ENCODE measurements at places on chromosomes 3 and 15. TPM values are rescaled to one million over a fixed set of nuclear protein-coding genes. Genes with fewer than 3 reads are reported as not detected.

The BDH1 gene
- 8.8 TPM for total RNA-seq

The SENP7 gene
- total RNA-seq: 8.3 TPM

The GASK1A gene
- not detected for total RNA-seq

The GRAMD2A gene
- not detected for total RNA-seq

The PDIA5 gene
- total RNA-seq: 131 TPM

DNA sequence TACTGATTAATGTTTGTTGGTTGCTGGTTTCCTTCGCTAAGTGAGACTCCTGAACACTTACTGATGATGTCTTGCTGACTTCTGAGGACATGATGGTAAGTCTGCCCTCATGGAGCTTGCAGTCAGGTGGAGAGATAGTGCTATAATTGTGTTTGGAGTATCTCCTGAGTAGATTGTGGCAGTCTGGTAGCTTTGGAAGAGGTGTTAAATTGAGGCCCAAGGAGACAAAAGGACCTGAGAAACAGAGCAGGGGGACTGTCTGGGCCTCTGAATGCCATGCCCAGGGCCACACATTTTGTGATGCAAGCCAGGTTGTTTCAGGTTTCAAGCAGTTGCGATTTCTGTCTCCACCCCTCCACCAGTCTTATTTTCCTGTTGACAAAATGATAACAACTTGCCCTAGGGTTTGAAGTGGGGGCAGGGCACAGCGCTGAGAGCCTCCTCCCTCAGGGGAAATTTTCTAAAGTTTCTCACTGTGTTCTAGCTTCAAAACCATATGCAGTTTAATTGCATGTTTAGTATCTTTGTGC lies 16.7 kb downstream of the SMAD3 start:
- no peak for DNase-seq

DNA sequence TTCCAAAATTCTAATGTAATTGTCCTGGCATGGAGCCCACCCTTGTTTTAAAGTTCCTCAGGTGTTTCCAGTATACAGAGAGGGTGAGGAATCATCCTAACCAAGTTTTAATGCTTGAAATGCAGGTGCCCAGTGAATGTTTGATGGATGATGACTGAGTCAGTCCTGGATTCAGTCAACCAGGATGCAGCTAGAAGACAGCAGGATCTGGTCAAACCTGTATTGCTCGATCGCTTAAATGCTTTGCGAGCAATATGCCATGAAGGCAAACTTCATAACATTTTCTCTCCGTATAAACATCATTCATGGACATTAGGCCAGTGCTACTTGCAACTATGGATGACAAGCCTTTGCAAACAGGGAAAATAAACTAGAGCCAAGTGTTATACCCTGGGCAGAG lies 591.2 kb downstream of the RSL24D1 start:
- no peak for DNase-seq

DNA sequence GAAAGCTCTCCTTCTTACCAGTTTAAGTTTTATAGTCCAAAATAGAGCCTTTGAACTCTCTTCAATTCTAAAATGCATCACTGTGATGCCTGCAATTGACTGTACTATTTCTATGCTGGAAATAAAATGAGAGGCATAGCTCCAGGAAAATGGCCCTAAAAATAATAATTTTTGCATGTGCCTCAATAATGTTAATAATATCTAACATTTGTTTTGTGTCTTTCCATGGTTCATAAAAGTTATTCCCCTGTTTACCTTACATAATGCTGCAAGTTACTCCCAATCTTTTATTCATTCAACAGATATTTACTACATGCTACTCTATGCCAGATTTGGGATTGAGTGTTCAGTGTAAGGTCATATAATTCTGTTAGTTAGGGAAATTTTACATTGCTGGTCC lies 574.0 kb downstream of the RBMS3 start:
- no peak for DNase-seq

GRCh38 chr3:42269647-42270046 lies 3.7 kb upstream of the CCK start:
- DNase-seq: no peak

DNA sequence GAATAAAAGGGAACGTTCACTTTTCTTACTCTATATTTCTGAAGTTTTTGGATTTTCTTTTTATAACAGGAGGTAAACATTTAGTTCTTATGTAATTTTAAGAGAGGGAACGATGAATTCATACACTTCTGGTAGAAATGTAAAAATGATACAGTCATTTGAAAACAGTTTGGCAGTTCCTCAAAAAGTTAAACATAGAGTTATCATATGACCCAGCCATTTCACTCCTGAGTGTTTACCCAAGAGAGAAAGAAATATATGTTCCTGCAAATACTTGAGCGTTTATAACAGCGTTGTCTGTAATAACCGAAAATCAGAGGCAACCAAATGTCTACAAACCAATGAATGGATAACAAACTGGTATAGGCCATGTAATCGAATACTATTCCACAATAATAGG lies 20.8 kb upstream of the CCR9 start:
- no peak for DNase-seq

GRCh38 chr3:110900576-110900975 lies 171.0 kb upstream of the NECTIN3 start:
- DNase-seq: no peak

- peak; percentile 68 for DNase-seq
Measured at GRCh38 chr3:72820415-72820814, 27.8 kb downstream of the SHQ1 start.

DNA sequence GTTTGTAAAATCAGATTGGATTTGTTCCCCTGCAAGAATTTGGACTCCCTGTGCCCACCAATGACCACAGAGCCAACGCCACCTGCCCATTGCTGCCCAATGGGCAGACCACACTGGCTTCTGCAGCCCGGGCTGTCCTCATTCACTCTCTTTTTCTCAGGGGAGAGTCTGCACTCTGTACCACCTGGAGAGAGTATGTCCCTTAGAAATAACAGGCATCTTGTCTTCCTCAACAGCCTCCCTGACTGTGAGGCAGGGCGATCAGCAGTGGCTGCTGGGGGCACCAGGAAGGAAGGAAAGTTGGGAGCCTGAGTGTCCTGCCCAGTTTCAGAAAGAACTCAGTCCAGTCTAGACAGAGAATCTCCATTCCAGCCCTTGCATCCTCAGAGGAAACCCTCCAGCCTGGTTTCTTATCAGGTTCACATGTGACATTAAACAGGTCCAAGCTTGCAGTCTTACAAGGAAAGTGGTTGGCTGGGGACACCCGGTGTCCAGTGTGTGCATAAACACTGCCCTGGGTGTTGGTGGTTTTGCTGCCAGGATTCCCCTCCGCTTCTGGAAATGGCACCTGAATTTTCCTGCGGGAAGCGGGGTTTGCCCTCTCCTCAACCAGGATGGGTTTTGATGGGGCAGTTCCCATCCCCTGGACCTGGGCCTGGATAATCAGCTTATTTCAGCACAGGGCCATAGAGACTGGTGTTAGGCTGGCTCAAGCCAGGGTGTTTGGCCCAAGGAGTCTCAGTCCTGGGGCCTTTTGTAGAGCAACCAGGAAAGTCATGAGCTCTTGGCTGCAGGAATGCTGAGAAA lies 37.2 kb downstream of the SSUH2 start:
- peak; percentile 27 for DNase-seq

GRCh38 chr15:66269326-66270090 lies 16.0 kb upstream of the MEGF11 start:
- no peak for DNase-seq

GRCh38 chr15:62026487-62027262 lies 33.6 kb downstream of the VPS13C start:
- no peak for DNase-seq

GRCh38 chr3:23985747-23986544 lies 40.9 kb downstream of the NR1D2 start:
- no peak for DNase-seq

GRCh38 chr3:37622999-37623883 lies 238.4 kb upstream of the CTDSPL start:
- no peak for DNase-seq

DNA sequence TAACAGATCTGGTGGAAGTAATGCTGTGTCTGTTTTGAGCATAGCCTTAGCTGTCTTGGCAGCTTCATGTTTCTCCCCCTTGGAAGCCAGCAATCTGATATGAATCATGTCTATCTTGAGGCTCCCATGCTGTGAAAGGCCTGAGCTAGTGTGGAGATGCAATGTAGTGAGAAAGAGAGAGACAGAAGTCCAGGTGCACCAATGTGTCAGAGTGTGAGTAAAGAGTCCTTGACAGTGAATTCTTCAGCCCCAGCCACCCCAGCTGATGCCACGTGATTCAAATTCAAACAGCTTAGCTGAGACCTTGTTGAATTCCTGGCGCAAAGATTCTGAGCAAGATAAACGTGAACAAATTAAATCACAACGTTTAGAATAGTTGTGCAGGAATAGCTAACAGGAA lies 704.2 kb downstream of the EDEM1 start:
- no peak for DNase-seq

DNA sequence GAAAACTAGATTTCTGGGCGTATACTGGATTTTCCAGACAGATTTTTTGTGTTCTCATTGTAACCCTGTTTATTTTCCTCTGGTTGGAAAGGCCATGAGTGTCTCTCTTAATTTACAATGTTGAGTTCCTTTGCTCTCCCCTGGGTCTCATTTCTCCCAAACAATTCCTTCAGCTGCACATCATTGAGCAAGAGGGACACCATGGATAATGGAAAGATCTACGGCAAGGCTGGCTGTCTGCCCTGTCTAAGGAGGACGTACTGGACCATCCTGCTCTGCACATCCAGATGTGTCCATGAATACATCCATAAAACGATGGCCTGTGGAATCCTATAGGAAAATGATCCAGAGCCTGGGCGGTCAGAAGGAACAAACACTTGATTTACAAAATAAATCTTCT lies 258.1 kb upstream of the MCTP2 start:
- no peak for DNase-seq

DNA sequence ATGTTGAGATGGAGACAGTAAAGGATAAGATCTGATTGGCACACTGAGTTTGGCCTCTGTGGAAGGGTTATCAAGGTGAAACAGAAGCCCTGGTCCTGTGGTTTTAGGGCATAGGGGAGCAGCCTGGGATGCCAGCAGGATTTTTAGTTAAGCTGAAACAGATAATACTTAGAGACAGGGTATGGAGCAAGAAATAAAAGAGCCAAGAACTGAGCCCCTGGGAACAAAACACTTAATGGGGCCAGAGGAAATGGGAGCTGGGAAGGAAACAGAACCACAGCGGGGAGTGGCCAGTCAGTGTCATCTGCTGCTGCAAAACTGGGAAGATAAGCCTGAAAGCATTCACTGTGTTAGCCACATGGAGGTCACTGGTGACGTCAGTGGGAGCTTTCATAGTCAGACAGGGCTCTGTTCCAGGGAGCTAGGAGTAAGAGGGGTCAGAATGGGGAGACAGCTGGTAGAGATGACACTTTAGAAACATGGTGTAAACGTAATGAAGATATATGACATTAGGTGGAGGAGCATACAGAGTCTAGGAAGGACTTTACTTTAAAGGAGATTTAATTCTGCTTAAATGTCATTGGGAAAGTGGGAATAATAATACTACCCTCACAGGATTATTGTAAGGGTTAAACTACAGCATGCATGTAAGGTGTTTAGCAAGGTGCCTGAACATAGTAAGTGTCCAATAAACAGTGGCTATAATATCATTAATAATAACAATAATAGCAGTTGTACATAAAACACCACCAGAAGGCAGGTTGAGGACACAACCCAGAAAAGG lies 172.7 kb upstream of the CTNNB1 start:
- DNase-seq: no peak

DNA sequence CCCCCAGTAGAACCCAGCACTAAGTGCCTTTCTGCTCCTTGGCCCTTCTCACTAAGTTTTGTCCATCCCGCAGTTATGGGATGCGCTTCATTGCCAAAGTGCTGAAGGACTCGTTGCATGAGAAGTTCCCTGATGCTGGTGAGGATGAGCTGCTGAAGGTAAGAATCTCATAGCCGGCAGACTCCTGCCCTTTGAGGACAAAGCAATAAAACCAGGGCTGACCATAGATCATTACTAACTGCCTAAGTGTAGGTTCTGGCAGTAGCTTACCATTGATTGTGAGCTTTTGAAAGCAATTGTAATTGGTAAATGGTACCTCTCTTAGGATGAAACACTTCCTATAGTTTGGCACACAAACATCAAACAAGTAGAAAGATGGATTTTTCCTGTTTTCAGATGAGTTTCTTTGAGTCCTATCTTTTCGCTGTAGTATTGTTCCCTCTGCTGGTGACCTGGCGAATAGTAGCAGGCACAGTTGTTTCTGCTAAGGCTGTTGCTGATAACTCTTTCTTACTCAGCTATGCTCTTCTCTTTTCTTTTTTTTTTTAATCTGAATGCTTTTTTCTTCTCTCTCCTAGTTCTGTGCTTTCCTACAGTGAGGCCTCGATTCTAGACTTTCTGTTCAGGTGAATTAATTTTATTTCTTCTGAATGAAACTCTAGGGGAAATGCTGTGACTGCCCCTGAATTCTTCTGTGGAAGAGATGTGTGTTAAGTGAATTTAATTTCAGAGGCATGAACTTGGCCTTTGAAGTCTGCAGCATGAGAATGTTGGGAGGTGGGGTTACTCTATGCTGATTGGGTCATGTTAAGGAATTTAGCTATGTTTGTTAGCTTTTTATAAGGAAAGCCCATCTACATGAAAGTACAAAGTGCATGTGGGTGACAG lies 47.4 kb upstream of the CRTC3 start:
- no peak for DNase-seq

DNA sequence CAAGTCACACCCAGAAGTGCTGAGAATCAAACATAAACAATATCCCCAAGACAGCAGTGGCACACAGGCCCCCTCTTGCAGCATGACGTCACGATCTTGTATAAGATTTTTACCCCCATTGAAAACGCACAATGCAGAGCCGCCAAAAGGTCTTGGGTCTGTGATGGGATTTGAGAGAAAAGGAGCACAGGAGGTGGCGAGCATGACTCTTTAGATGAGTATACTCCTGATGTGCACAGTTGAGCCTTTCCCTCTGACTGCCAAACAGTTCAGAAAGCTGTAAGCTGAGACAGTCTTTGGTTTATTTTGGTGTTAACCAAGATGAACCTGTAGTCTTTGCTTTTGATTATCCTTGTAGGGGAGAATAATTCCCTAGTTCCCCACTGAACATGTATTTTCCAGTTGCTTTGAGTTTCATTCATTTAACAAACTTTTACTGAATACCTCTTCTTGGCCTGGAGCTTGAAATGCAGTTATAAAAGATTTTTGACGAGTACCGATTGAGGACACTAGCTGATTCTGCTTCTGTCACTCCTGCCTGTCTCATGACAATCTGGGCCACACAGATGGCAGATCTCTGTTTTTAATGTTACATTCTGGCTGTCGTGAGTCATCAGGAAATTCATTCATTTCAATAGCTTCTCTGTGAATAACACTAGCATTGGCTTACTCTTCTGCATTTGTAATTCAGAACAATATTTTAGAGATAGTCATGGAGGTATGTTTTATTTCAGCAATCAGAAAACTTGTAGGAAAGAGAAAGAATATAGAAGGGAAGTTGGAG lies 28.9 kb downstream of the CFAP91 start:
- DNase-seq: no peak

DNA sequence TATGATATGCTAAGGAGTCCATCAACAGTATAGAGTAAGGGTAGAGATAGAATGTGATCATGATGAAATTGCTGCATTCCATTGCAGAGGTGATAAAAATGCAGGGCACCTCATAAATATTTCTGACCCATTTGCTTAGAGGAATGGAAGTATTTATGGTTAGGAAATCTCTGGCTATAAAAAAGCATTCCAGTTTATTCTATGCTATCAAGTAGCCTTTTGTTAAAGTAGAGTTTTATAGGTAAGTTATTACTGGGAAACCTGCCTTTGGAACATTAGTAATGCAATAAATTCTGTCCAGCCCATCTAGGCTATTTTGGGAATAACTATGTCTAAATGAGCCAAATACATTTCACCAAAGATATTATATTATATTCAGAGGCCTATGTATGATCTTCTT lies 19.8 kb upstream of the STRIT1 start:
- DNase-seq: no peak
